ENCODE measurements at places on chromosomes 4 and X.

DNA sequence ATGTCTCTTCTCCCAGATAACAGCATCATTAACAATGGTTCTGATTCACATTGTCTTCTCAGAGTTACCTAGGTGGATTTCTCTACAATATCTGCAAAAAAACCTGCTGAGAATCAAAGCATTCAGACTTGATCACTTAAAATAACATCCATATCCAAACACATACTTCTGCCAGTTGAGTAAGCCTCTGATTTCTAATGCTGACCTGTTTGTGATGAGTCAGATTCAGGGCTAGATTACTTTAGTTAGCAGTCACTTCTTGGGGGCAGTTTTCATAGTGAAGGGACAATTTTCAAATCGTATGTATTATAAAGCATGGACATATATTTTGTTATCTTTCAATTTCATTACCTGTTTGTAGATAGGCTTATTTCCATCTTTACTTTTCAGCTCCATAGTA lies 35.5 kb downstream of the CCNI start:
- DNase-seq: no peak
- H3K36me3 ChIP-seq: peaks cover 16% of the 10 kb centered on the region
- H3K27ac ChIP-seq: no peak overlapping the region
- H3K27me3 ChIP-seq: peaks cover 2% of the 10 kb centered on the region
- no peak overlapping the region for H3K4me3 ChIP-seq
- H3K4me1 ChIP-seq: peaks cover 2% of the 10 kb centered on the region

GRCh38 chr4:53920116-53920515 lies 144.3 kb downstream of the CHIC2 start:
- H3K27ac ChIP-seq: no peak overlapping the region
- DNase-seq: no peak

DNA sequence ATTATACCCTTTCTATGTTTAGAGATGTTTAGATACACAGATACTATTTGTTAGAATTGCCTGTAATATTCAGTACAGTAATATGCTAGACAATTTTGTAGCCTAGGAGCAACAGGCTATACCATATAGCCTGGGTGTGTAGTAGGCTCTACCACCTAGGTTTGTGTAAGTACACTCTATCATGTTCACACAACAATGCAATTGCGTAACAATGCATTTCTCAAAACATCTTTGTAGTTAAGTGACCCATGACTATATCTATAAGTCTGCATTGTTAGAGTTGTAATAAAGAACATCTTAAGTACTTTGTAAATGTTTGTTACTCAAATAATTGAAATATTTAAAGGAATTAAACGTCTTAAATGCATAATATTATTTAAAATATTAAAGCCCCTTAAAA lies 379.3 kb downstream of the PPP3CA start:
- H3K4me1 ChIP-seq: no peaks in the 10 kb centered on the region
- no peak for DNase-seq
- no peaks in the 10 kb centered on the region for H3K36me3 ChIP-seq
- peaks cover 15% of the 10 kb centered on the region for H3K27me3 ChIP-seq
- H3K27ac ChIP-seq: no peak overlapping the region

DNA sequence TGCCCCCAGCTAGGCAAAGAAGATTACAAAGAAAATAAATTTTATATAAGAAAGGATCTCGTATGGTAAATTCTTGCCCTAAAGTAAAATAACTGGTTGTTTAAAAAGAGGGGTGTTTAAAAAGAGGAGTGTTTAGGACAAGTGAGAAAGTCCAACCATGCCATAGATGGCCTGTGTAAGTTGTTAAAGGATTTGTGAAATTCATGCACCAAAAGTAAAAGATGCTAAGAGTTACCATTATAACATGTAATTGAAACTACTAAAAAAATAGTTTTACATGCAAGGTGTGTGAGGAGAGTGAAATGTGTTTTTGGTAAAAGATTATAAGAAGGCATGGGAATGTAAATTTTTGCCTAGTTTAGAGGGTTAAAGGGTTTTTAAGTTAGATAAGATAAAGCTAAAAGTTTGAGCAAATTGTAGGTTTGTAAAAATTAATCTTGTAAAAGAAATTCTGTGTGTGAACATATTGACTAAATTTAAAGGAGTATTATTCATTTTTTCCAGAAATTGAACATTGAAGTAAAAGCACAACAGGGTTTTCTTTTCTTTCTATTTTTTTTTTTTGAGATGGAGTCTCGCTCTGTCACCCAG lies 20.1 kb downstream of the HTT-AS start:
- peaks cover 9% of the 10 kb centered on the region for H3K36me3 ChIP-seq
- no peaks in the 10 kb centered on the region for H3K4me1 ChIP-seq
- no peak overlapping the region for H3K27ac ChIP-seq
- H3K4me3 ChIP-seq: no peak overlapping the region
- H3K27me3 ChIP-seq: peaks cover 6% of the 10 kb centered on the region
- DNase-seq: no peak

DNA sequence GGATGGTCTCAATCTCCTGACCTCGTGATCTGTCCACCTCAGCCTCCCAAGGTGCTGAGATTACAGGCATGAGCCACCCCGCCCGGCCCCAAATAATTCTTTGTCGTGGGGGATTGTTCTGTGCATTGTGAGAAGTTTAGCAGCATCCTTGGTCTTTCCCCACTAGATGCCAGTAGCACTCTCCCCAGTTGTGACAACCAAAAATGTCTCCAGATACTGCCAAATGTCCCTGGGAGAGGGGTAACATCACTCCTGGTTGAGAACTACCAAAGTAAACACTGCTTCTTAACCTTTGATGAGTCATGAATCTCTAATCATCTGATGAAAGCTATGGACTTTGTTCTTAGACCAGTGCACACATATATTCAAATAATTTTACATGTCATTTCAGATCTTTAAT lies 90.7 kb upstream of the BRS3 start:
- H3K4me3 ChIP-seq: no peak overlapping the region
- peaks cover 2% of the 10 kb centered on the region for H3K27me3 ChIP-seq
- no peaks in the 10 kb centered on the region for H3K36me3 ChIP-seq
- no peak for DNase-seq
- H3K4me1 ChIP-seq: no peaks in the 10 kb centered on the region

DNA sequence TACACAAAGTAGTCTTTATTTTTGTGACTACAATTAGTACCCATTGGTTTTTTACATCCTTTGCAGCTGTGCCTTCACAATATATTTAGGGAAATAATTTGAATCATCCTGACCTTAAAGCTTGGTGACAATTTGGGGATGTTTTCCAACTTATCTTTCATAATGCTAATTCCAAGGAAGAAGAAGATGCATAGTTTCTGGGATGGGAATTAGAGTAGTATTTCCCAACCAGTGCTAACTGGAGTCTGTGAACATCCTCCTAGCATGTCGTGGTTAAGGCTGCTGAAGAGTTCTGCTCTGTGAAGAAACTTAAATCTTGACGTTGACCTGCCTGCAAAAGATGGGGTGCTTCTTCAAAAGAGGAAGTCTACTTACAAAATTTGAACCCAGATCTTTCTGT lies 173.5 kb downstream of the ANK2 start:
- no peaks in the 10 kb centered on the region for H3K36me3 ChIP-seq
- H3K27me3 ChIP-seq: peaks cover 13% of the 10 kb centered on the region
- DNase-seq: no peak
- no peak overlapping the region for H3K4me3 ChIP-seq
- H3K27ac ChIP-seq: no peak overlapping the region
- no peaks in the 10 kb centered on the region for H3K4me1 ChIP-seq

Measured in activated CD4-positive, alpha-beta T cell treated with anti-CD3 and anti-CD28 coated beads, Interleukin-2, amount 10 ng/mL, durations not matched to agents 24 days and 14 days (primary cell).